ENCODE measurements at places on chromosomes 2 and 18.

GRCh38 chr2:83997889-83998288 lies 461.2 kb downstream of the SUCLG1 start:
- DNase-seq, result no peak

DNA sequence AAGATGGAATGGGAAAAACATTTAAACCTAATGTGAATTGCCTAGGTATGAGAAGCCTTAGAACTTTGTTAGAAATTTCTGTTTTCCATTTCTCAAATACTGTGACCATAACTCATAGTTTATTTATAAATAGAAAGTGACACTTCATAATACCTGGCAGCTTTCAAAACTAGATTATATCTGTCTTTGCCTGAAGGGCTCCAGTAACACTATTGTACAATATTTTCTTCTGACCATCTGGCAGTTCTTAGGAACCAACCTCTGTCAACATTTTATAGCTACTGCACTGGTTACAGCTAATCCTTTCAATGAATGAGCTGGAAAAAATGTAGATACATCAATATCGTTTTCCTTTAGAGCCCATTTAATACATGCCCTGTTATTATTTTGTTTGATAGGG lies 237.4 kb downstream of the CAMKMT start:
- DNase-seq, result peak; percentile 10

GRCh38 chr18:21342372-21342771 lies 100.3 kb downstream of the GREB1L start:
- peak; percentile 92 for DNase-seq

DNA sequence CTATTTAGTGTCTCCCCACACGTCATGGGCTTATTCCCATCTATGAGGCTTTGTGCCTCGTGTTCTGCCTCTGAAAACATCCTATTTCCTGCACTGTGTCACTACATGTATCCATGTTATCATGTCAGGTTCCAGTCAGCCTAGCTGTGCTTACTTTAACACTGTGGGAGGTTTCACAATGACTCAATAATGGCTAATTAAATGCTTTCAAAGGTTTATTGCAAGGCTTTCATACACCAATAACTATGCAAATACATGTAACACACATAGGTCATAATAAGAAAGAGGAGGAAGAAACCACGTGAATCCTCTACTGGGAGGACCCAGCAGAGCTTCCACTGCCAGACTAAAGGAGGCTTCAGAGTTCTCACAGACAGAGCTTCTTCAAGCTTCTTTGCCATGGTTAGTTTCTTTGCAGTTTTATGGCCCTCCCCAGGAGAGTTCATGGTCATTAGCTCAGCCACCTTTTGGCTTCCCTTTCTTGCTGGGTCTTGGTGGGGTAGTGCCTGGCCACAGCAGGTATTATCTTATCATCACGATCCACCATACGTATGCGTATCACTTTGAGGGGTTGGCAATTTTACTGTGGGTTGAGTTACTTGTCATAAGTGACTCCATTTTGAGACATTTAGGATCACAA lies 5.1 kb upstream of the COLEC12 start:
- DNase-seq, result no peak

GRCh38 chr2:65443509-65444186 lies 11.2 kb upstream of the SPRED2 start:
- DNase-seq, result no peak

- no peak for DNase-seq
Measured at GRCh38 chr2:16122556-16122955, 182.2 kb downstream of the MYCN start.

DNA sequence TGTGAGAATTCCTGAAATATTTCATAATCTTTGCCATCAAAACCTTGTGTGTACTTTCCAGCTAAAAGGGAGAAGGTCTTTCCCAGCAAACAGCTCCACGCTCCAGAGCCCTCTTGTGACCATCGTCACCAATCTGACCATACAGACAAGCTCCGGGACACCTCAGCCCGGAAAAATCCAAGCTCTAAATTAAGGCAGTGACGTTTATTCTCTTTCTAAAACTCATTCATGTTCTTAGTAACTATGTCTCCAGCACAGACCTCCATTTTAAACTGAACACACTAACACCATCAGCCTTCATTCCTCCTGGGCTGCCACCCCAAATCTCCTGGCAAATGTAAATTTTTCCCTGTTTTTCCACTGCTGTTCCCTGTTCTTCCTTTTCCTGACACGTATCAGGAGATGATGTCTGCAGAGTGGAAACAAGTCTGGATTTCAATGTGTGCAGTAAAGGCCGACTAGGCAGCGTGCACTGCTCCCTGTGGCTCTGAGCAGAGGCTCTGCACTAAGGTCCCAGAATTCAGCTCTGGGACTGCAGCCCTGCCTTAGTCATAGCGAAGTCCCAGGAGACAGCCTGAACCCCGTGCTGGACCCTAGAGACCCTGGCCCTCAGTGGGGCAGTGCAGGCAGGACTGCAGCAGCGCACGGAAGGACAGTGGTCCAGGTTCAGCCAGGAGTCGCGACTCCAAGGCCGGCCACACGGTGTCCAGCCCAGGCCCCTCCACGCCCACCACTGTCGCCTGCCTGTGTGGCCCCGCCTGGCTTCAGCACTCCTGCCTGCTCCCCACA lies 452.5 kb upstream of the SALL3 start:
- DNase-seq, result no peak
